Esophagus squamous epithelium (tissue), 5 donors: ENCODE measurements at places on chromosomes 1 and 21. TPM values are rescaled to one million over a fixed set of nuclear protein-coding genes. Genes with fewer than 3 reads are reported as not detected.

GRCh38 chr21:21740207-21740606, 742.0 kb downstream of the NCAM2 start:
- DNase-seq, result no peak

DNA sequence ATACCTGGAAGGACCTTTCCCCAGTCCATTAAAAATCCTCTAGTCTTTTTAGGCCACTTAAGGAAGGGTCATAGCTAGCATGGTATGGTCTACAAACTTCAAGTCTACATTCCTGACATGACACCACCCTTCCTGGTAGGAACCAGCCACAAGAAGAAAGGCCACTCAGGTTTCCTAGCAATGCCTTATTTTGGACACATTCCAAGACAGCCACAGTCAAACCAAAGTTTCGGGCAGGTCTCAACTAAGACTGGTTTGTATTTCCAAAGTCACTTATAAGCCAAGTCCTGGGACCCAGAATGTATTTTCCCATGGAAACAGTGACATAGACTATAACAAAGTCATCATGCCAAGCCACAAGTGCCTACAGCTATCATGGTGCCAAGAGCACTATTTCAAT, 50.6 kb upstream of the SLC44A3 start:
- DNase-seq, result no peak

- DNase-seq, result no peak
These were observed 773 bp downstream of the IFNGR2 start for GRCh38 chr21:33403786-33404585.

DNA sequence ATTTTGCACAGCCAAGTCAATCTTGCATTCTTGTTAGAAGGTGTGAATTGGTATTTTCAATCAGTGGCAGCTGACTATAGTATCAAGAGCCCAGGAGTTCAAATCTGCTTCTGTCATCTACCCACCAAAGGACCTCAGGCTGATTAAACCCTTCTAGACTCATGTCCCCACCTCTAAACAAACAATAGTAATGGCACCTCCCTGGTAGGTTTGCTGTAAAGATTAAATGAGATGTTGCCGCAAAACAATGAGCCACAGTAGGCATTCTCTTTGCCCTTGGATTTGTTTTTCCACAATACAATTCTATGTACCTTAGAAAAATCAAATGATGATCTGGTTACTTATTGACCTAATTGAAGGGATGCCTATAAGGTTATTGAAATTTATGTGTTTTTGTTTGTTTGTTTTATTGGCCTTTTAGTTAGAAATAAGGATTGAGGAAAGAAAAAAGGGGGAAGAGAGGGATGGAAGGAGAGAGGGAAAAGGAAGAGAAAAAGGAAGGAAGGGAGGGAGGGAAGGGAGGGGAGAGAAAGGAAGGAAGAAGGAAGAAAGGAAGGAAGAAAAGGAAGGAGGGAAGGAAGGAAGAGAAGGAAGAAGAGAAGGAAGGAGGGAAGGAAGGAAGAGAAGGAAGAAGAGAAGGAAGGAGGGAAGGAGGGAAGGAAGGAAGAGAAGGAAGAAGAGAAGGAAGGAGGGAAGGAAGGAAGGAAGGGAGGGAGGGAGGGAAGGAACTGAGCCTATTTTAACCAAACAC, 110.7 kb downstream of the ETS2 start:
- no peak for DNase-seq

PADI2 gene
- 0.57 TPM for total RNA-seq

KRTAP21-2 gene
- not detected for total RNA-seq
